ENCODE measurements at places on chromosomes 4 and X.

- DNase-seq = no peak
These were observed 25.9 kb downstream of the MGAT4D start for GRCh38 chr4:140472156-140472555.

- DNase-seq = no peak
These were observed 76.2 kb upstream of the ESX1 start for GRCh38 chrX:104330966-104331365.

- no peak for DNase-seq
These were observed 52.2 kb downstream of the AFM start for GRCh38 chr4:73533515-73534422.

- DNase-seq = no peak
These were observed 44.3 kb downstream of the CHST7 start for GRCh38 chrX:46617906-46618305.

GRCh38 chrX:134247492-134247891 is 10.5 kb downstream of the CCDC160 start:
- DNase-seq = no peak

- no peak for DNase-seq
These were observed 21.4 kb downstream of the REELD1 start for GRCh38 chr4:146235654-146236177.

DNA sequence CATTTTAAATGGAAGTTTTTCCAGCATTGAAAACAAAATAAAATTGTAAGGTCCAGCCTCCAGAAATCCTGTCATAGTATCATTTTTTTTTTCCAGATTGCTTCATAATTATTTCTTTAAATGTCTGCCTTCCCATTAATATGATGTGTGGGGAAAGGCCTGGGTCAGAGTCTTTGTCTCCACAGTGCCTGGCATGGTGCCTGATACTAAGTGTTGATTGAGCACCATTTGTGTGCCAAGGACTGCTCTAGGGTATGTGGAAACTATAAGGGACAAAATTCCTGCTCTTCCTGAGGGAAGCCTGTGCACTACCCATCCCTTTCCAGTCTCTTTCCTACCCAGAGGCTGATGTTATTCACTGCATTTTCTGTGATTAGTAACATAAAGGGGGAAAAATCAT is 53.1 kb upstream of the BEND4 start:
- DNase-seq = no peak

DNA sequence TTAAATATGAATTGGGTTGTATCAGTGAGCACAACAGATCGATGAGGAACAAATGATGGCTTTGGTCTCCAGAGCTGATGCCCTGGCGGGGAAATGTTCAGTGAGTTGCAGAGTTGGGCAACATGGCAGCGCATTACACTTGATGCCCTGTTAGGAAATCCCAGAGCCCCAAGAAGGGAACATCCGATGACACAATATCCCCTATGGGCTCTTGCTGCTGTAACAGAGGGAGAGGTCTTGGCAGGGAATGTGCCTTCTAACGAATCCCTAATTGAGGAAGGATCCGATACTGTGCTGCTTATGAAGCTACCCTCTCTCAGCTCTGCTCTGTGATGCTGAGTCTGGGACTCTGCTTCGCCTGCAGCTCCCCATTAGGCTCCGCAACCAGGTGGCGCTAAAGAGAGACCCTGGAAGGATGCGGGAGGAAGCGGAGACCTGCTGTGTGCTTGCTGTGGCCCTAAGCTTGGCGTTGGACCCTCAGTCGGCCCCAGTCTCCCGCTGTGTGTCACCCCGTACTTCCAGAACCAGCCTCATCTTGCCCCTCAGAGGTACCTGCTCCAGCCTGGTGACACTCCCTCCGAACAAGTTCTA is 38.9 kb downstream of the PDHA1 start:
- peak; percentile 14 for DNase-seq

GRCh38 chr4:54498661-54499111 is 159.1 kb upstream of the KIT start:
- no peak for DNase-seq

GRCh38 chrX:110252711-110253110 is 65.2 kb downstream of the AMMECR1 start:
- no peak for DNase-seq

DNA sequence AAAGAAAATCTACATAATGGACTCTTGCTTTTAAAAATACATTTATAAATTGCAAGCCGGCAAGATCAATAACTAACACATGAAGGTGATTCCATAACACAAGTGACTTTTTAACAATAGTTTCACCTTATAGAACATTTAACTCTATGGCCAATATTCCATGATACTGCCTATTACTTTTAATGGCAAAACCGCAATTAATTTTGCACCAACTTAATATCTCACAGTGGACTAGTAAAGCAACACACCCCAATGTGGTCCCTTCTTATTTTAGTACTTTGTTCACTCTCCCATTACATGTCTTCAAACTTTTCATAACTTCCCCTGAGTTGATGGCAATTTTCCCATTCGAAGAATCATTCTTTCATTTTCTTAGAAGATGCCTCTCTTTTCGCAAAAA is 351.6 kb upstream of the F9 start:
- no peak for DNase-seq

GRCh38 chr4:87688316-87688715 is 38.2 kb downstream of the DMP1 start:
- DNase-seq = no peak

DNA sequence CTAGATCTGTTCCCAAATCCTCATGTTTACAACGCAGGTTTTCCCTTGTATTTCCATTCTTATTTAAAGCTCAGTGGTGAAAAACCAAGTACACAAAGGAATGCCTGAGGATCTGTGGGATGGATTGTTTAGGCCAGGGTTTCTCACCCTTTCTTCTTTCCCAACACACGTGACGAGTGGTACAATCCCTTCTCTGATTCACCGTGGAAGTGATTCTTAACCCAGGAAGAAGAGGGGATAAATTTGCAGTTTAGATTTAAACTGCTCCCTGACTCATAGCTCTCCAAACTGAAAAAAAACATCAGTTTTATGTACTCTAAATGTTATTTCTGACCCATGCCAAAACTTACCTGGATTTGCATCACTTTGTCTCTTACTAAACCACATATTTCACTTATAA is 17.0 kb downstream of the PAQR3 start:
- DNase-seq = no peak

DNA sequence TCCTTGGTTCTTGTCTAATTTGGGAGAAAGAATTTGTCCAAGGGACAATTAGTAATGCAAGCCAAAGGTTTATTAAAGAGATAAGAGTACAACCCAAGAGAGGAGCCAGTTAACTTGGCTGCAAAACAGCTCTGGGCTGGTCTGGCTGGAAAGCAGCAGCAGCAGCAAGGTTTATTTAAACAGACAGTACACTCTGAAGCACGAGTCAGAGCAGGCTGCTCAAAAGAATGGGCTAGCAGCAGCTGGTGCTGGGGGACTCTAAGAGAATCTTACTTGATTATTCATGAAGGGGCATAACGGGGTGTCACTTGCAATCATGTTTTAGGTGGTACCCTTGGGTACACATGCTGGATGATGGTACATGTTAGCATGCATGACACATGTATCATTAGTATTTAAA is 17.1 kb upstream of the CT47C1 start:
- no peak for DNase-seq

DNA sequence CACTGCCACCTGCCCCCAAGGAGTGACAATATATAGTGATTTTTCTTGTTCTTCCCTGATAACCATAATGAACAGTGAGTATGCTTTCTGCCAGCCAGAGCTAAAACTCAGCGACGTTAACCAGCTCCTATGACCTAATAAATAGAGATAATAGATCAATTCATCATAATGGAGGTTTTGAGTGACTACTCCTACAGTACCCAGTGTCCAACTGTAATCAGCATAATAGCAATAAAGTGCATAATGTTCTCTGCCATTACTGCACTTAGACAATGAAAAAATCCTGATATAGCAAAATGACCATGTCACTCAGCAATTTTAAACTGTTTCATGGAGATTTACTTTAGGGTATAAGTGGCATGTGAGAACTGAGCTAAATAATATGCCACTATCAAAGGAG is 20.7 kb upstream of the TXLNG start:
- DNase-seq = no peak

DNA sequence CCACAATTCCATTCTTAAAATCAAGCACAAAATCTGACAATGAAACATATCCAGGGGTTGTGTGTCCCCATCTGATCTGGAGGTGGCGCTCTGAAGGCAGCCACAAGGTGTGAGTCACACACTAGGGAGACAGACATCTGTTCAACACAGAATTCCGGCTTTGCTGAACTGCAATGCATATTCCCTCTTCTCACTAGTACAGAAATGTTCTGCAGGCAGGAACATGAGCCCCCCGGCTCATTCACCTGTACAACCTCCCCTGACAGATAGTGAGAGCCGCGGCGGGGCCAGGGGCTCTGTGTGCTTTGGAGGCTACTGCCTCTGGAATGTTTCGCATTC is 41.9 kb downstream of the WDR1 start:
- DNase-seq = no peak

DNA sequence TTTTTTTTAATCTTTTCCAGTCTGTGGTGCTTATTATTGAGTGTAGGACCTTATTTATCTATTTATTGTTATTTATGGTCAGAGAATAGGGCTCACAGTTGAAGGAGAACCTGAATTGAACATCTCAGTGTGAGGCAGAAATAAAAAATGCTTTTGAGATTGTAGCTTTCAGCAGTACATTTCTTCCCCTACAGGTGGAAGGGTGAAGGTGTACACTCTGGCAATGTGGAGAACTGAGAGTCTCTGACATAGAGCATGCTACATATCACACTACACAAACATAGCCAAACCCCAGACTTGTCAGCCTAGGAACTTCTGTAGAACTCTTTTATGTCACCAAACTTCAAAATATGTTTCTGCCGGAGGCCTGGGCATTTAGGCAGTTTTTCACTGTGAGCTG is 140.2 kb downstream of the STIM2 start:
- DNase-seq = no peak

DNA sequence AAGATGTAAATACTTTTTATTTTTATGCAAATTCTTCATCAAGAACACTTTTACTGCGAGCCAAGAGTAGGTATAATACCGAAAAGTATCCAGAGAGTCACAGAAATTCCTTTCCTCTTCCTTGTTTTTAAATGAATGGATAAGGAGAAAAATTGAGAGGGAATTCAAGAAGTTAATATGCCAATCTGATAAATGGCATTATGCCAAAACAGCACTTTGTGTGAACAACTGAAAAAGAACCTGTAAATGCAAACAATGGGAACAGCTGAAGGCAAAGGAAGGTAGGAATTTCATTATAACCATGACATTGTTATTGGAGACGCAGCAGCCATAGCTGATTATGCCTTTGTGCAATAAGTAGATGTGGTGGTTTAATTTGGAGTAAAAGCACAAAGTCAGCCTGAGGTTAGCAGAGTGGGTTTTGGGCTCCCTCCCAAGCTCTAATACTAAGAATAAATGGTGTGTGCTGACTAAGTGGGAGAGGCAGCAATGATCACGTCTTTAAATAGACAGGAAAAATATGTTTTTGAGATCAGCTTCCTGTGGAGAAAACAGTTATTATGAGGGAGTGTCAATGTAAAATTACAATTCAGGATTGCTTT is 209.8 kb upstream of the NDST4 start:
- no peak for DNase-seq

DNA sequence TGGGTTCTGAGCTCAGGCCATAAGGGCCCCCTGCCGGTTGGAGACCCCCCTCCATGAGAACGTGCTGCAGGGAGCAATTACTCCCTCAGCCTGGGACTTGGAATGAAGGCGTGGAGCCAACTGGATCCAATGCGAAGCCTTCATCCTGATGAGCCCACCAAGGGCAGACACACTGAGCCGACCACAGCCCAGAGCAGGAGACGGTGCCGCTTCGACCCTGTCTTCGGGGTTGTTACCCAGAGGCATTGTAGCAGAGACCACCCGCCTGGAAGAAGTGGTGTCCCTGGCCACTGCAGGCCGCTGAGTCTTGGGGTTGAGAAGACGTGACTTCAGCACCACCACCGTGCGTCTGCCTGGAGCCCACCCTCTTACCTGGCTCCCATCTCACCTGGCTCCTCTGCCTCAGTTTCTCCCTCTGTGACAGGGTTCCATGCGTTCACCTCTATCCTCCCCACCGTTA is 7.0 kb upstream of the NKX1-1 start:
- DNase-seq = no peak

DNA sequence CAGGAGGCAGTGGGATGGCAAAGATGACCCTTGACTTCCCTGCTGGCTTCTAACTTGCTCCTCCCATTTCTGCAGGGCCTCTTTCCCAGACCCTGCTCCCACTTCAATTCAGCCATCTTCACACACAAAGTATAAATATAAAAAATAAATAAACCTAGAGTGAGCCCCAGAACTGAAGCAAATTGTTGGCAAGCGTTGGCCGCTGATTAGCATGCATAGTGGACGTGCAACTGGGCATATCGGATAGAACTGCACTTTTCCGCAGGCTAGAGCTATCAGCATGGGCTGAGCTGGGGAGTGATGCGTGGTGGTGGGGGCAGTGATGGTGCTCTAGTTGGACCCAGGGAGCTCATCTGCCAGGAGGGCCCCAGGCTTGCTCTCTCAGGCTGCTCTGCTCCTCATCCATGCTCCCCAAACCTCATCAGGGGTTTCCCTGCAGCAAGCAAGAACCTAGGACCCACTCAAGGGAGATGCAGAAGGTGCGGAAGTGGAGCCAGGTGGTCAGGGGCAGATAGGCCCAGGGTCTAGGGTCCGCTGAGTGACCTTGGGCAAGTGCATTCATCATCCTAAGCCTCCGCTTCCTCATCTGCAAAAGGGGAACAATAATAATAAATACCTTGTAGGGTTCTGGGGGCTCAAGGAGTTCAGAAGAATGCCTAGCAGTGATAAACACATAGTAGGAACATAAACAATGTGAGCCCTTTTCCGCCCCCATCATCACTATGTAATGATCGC is 146.8 kb upstream of the PJA1 start:
- DNase-seq = no peak

- no peak for DNase-seq
These were observed 395.7 kb downstream of the TRIML1 start for GRCh38 chr4:188534917-188535316.

GRCh38 chr4:6963139-6963611 is 53.5 kb downstream of the TBC1D14 start:
- no peak for DNase-seq

- no peak for DNase-seq
These were observed 1454.8 kb downstream of the FSTL5 start for GRCh38 chr4:160709026-160709425.

DNA sequence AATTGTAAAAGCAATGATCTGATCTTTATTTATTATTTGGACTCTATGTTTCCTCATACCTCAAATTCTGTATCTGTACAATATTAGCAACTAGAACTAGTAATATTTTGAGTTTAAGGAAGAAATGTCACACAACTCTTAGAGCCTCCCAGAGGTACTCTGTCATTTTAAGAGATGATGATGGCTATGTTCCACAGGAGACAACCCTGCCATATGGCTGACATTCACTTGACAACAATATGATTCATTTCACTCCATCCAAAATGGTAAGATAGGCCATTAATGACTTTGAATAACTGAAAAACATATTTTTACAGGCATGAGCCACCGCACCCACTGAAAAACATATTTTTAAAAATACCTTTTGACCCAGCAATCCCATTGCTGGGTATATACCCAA is 190.3 kb downstream of the MAML3 start:
- DNase-seq = no peak

GRCh38 chr4:30454504-30454903 is 265.7 kb upstream of the PCDH7 start:
- no peak for DNase-seq

Measured in activated T-helper 1 cell treated with anti-CD3 and anti-CD28 coated beads, Interleukin-2, amount 50 U/mL, for 16 hours (primary cell).